Peyer's patch (tissue), 4 donors: ENCODE measurements at places on chromosomes 16 and 17. TPM values are rescaled to one million over a fixed set of nuclear protein-coding genes. Genes with fewer than 3 reads are reported as not detected.
A peak's percentile ranks its signal among the peaks of the same experiment; 100 is the strongest.

- no peaks in the 10 kb centered on the region for H3K27me3 ChIP-seq
- no peaks in the 10 kb centered on the region for H3K4me1 ChIP-seq
Measured at GRCh38 chr17:78240839-78241238, 9.4 kb downstream of the TMEM235 start.

ITGAX gene
- 18.2 TPM for total RNA-seq

DNA sequence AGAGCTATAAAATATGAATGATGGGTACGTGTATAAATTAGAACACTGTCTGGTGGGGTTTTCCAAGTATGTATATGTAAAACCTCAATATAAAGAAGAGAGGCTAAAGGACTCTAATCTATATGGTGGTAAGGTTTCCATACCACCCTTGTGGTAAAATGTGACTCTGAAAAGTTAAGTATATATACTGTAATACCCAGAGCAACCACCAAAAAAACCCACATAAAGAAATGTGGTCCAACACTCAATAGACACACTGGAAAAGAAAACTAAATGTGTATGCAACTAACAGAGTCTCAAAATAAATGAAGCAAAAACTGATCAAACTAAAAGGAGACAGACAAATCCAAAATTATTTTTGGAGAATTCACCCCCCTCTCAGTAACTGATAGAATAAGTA is 72.2 kb downstream of the XPO6 start:
- H3K36me3 ChIP-seq = peaks cover 33% of the 10 kb centered on the region
- no peak overlapping the region for H3K4me3 ChIP-seq
- no peak for DNase-seq
- no peak overlapping the region for H3K27ac ChIP-seq
- H3K4me1 ChIP-seq = no peaks in the 10 kb centered on the region

GRCh38 chr16:30401768-30402425 is 5.5 kb upstream of the ZNF771 start:
- DNase-seq = no peak
- no peak overlapping the region for H3K27ac ChIP-seq
- peaks cover 24% of the 10 kb centered on the region for H3K4me1 ChIP-seq
- no peaks in the 10 kb centered on the region for H3K27me3 ChIP-seq
- no peak overlapping the region for H3K4me3 ChIP-seq

DNA sequence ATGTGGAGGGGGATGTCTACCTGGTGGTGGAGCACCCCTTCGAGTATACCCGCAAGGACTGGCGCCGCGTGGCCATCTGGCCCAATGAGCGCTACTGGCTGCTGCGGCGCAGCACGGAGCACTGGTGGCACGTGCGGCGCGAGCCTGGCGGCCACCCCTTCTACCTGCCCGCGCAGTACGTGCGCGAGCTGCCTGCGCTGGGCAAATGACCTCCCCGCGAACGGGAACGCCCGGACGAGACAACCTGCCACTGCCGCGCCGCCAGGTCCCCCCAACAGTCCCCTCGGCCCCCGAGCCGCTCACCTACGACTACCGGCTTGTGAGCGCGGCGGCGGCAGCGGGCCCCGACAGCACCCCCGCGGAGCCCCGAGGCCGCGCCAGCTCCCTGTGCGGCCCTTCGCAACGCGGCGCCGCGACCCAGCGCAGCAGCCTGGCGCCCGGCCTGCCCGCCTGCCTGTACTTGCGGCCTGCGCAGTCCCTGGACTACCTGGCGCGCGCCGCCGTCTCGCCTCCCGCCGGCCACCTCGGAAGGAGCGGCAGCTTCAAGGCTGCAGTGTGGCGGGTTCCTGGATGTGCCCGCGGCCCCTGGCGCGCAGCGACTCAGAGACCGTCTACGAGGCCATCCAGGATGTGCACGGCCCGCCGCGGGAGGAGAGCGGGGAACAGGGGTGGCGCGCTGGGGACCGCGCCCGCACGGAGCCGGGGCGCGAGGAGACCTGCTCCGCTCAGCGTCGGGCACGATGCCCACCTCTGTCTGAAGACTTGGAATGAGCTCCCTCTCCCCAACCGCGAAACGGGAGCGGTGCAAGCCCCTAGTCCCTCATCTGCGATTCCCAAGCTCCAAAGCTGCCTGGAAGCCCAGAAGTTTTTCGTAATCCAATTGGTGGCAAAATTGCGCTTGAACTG is 48.7 kb upstream of the AMZ2 start:
- no peak for DNase-seq
- peak overlapping the region; percentile 49 for H3K27ac ChIP-seq
- H3K4me3 ChIP-seq = peak overlapping the region; percentile 52
- H3K4me1 ChIP-seq = peaks cover 36% of the 10 kb centered on the region
- no peaks in the 10 kb centered on the region for H3K36me3 ChIP-seq

- peak overlapping the region; percentile 40 for H3K27ac ChIP-seq
- no peaks in the 10 kb centered on the region for H3K36me3 ChIP-seq
- no peaks in the 10 kb centered on the region for H3K27me3 ChIP-seq
- H3K4me3 ChIP-seq = no peak overlapping the region
- DNase-seq = no peak
- no peaks in the 10 kb centered on the region for H3K4me1 ChIP-seq
Measured at GRCh38 chr17:39716073-39716818, 14.1 kb downstream of the MIEN1 start.

DNA sequence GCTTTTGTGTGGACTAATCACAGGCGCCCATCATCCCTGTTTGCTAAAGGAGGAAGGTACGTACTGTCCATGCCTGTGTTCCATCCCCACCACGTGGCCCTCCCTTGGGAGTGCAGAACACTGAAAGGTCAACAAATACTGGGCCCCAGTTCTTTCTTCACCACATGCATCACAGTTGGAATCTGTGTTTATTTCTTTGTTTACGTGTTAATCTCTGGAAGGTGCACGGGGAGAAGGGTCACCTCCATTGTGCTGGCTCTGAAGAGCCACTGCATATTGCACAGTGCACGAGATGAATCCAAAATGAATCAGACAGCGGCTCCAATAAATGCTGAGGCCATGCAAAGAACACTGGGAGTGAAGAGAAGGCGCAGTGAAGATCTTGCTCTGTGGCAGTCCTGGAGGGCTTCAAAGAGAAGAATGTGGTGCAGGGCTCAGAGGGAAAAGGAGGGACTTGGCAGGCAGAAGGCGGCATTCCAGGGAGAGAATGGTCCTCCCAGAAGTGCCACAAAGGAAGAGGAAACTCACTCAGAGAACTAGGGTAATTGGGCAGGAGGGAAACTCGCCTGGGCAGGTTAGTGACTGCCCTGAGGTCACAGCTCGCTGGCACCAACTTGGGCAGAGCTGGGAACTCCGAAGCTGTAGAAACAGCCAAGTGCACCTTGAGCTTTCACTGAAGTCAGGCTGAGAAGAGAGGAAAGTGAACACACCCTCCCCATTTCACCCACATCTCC is 3.7 kb downstream of the RPH3AL start:
- H3K27me3 ChIP-seq = no peaks in the 10 kb centered on the region
- no peak overlapping the region for H3K27ac ChIP-seq
- no peaks in the 10 kb centered on the region for H3K36me3 ChIP-seq
- peak; percentile 73 for DNase-seq
- peaks cover 9% of the 10 kb centered on the region for H3K4me1 ChIP-seq

PLA2G10 gene
- 5.8 TPM for total RNA-seq

KRT28 gene
- 0.88 TPM for total RNA-seq

- no peak for DNase-seq
- H3K27me3 ChIP-seq = no peaks in the 10 kb centered on the region
- H3K36me3 ChIP-seq = no peaks in the 10 kb centered on the region
- H3K27ac ChIP-seq = no peak overlapping the region
- H3K4me1 ChIP-seq = no peaks in the 10 kb centered on the region
- no peak overlapping the region for H3K4me3 ChIP-seq
Measured at GRCh38 chr16:22098405-22099255, 6.3 kb downstream of the VWA3A start.

GRCh38 chr17:81646869-81647600 is 9.3 kb downstream of the PDE6G start:
- no peaks in the 10 kb centered on the region for H3K36me3 ChIP-seq
- peaks cover 4% of the 10 kb centered on the region for H3K27me3 ChIP-seq
- H3K4me1 ChIP-seq = no peaks in the 10 kb centered on the region
- H3K27ac ChIP-seq = no peak overlapping the region
- no peak overlapping the region for H3K4me3 ChIP-seq

PTGES3L gene
- 1.6 TPM for total RNA-seq

GRCh38 chr16:85752511-85753420 is 1.9 kb upstream of the C16orf74 start:
- peaks cover 26% of the 10 kb centered on the region for H3K4me1 ChIP-seq
- no peaks in the 10 kb centered on the region for H3K27me3 ChIP-seq

GRCh38 chr17:76716839-76717215 is 6.1 kb upstream of the MXRA7 start:
- H3K27me3 ChIP-seq = no peaks in the 10 kb centered on the region
- DNase-seq = peak; percentile 6
- no peak overlapping the region for H3K4me3 ChIP-seq
- peak overlapping the region; percentile 59 for H3K27ac ChIP-seq

MYH13 gene
- total RNA-seq = not detected

DNA sequence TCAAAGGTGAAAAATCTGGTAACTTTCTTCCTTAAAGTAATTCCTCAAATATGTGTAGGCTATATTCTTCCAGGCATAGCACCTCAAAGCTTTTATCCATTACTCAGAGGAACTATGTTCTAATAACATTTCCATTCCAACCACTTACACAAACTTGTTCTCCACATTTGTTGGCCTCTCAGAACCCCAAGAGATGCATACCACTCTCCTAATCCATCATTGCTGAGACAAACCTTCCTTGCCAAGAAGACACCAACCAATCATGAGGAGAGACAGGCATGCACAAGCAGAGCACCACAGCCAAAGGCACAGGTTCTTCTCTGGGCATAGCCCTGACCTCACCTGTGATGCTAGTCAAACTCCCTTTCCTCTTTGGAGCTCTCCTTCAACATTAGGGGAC is 20.9 kb downstream of the CDH11 start:
- no peaks in the 10 kb centered on the region for H3K4me1 ChIP-seq
- no peaks in the 10 kb centered on the region for H3K27me3 ChIP-seq
- no peaks in the 10 kb centered on the region for H3K36me3 ChIP-seq
- H3K4me3 ChIP-seq = no peak overlapping the region
- no peak for DNase-seq
- no peak overlapping the region for H3K27ac ChIP-seq

GRCh38 chr17:74245871-74246270 is 28.2 kb upstream of the DNAI2 start:
- H3K4me3 ChIP-seq = no peak overlapping the region
- H3K4me1 ChIP-seq = no peaks in the 10 kb centered on the region
- H3K27ac ChIP-seq = no peak overlapping the region
- no peaks in the 10 kb centered on the region for H3K36me3 ChIP-seq
- DNase-seq = no peak

GRCh38 chr16:12462426-12463280 is 341.0 kb downstream of the CPPED1 start:
- no peaks in the 10 kb centered on the region for H3K36me3 ChIP-seq
- no peak overlapping the region for H3K27ac ChIP-seq
- H3K4me3 ChIP-seq = no peak overlapping the region
- H3K27me3 ChIP-seq = no peaks in the 10 kb centered on the region
- no peaks in the 10 kb centered on the region for H3K4me1 ChIP-seq
- DNase-seq = no peak

GRCh38 chr16:59634004-59634579 is 900.0 kb upstream of the GOT2 start:
- H3K36me3 ChIP-seq = no peaks in the 10 kb centered on the region
- H3K27me3 ChIP-seq = no peaks in the 10 kb centered on the region
- no peaks in the 10 kb centered on the region for H3K4me1 ChIP-seq

MARCHF10 gene
- total RNA-seq = not detected

GRCh38 chr17:8118769-8119580 is 661 bp upstream of the ALOXE3 start:
- no peaks in the 10 kb centered on the region for H3K27me3 ChIP-seq
- H3K27ac ChIP-seq = peak overlapping the region; percentile 78
